ENCODE measurements at places on chromosomes 5 and 9.

- no peak for DNase-seq
Observed at GRCh38 chr5:79712741-79713140, 23.1 kb downstream of the CMYA5 start.

GRCh38 chr5:118967059-118967508 is 21.3 kb downstream of the DTWD2 start:
- DNase-seq = no peak

- DNase-seq = no peak
Observed at GRCh38 chr5:67474597-67475238, 278.1 kb upstream of the CD180 start.

DNA sequence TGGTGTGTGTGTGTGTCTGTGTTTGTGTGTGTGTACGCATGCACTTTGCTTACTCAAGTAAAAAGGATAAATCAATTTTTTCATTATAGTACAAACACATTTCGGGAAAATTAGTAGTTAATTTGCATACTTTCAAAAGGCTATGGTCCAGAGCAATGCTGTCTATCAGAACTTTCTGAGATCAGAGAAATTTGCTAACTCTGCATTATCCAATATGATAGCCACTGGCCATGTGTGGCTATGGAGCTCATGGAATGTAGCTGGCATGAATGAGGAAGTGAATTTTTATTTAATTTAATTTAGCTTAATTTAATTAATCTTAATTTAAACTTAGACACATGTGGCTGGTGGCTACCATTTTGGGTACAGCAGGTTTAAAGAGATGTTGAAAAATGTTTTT is 289.6 kb downstream of the MAT2B start:
- no peak for DNase-seq

- no peak for DNase-seq
Observed at GRCh38 chr9:81225596-81225995, 463.8 kb downstream of the TLE1 start.

GRCh38 chr9:77752554-77752953 is 104.4 kb upstream of the GNA14 start:
- no peak for DNase-seq

GRCh38 chr5:154203798-154204578 is 13.5 kb downstream of the GALNT10 start:
- DNase-seq = no peak

DNA sequence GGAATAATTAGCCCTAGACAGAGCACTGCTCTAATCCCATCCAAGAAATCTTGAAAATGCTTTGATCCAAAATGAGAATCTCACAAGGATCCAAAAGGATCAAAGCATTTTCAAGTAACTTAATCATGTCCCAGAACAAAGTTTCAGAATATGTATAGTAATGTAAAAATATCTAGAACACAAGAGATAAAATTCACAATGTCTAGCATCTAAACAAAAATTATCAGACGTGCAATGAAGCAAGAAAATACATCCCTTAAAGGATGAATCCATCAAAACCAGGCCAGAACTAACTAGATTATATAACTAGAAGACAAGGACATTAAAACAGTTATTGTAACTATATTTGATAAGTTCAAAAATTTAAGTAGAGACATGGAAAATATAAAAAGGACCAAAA is 69.3 kb downstream of the INIP start:
- no peak for DNase-seq

- no peak for DNase-seq
Observed at GRCh38 chr9:94865582-94866452, 139.3 kb downstream of the AOPEP start.

GRCh38 chr9:110971234-110971633 is 67.0 kb downstream of the LPAR1 start:
- no peak for DNase-seq

DNA sequence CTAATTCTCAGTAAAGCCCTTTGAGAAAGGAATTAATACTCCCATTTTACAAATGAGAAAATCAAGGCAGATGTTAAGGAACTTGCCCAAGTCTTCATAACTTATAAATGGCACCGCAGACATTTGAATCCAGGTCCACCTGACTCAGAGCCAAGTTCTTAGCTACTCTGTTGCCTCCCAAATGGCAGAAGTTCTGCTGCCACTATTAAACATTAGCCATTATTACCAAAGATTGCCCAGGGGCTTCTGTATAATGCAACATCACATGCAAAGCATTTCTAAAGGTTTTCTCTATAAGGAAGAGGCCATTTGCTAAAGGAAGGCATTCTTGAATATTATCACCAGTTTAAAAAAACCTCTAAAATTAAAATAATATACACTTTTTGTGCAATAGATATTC is 28.3 kb downstream of the TPD52L3 start:
- no peak for DNase-seq

Measured in activated naive CD4-positive, alpha-beta T cell (primary cell).